EH (cell line): ENCODE measurements at places on chromosomes 2 and 18.

DNA sequence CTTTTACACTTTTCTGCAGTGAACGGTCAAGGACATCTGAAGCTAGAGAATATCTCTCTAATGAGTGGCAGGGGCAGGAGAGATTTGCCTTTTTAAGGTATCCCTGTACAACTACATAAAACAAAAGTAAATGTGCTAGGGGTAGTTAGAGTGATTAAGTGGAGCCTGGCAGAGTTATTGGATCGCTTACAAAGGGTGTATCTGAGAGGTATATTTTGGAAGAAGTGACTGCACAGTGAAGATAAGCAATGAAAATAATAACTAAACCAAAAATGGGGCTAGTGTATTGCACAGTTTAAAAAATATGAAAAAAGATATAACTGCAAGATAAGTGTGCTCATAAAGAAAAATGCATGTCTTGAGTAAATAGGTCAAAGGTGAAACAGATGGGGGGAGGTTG lies 193.5 kb upstream of the EPC2 start:
- no peak for DNase-seq

DNA sequence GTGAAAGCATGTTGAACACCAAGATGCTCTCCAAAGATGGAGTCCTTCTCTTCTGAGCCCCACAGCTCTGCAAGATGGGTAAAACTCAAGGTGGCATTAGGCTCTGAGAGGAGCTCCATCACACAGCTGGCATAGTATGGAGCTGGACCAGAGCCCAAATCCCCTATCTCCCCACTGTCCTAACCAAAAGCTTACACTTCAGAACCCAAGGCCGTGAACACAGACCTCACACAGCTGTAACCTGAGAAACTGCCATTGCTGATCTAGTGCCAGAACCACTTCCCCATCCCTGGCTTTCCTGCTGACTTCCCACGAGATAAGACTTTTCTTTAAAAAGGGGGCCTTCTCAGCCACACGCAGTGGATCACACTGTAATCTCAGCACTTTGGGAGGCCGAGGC lies 25.0 kb downstream of the TTC32 start:
- DNase-seq, result no peak

DNA sequence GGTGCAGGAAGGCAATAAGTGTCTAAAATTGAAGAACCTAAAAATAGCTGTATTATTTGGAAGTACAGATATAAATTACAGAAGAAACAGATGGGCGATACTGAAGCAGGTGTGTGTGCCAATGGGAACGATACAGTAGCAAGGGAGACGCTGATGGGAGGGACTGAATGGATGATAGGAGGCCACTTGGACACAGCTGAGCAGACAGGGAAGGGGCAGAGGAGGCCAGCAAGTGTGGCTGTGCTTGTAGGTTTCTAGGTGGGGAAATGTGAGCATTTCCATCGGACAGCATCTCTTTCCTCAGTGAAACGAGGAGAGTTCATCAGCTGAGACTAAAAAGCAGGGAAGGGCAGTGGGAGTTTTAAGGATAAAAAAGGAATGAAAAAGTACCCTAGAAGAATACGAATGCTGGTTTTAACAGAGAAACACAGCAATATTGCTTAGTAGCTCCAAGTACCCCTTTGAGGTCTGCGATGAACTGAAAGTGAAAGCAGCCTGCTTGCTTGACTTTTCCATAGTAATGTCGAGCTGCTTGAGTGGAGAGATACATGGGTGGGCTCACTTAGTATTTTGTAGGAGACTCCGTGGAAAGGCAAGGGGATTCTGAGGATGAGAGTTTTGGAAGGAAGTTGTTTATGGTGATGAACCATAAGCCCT lies 91.7 kb upstream of the EPC2 start:
- peak; percentile 17 for DNase-seq

- DNase-seq, result no peak
Measured at GRCh38 chr2:145494441-145494840, 974.5 kb upstream of the ZEB2 start.

GRCh38 chr2:151363709-151364108 lies 6.3 kb downstream of the TNFAIP6 start:
- DNase-seq, result no peak

DNA sequence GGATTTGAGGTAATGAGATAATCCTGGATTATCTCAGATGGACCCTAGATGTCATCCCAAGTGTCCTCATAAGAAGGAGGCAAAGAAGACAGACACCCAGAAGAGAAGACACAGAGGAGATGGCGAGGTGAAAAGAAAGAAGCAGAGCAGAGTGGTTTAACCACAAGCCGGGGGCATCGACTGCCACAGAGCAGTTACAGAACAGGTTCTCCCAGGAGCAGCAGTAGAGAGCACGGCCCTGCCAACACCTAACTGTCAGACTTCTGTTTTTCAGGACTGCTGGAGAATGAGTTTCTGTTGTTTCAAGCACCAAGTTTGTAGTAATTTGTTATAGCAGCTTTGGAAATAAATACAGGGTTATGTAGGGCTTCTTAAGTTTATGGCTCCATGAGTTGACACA lies 437.0 kb downstream of the THSD7B start:
- no peak for DNase-seq

DNA sequence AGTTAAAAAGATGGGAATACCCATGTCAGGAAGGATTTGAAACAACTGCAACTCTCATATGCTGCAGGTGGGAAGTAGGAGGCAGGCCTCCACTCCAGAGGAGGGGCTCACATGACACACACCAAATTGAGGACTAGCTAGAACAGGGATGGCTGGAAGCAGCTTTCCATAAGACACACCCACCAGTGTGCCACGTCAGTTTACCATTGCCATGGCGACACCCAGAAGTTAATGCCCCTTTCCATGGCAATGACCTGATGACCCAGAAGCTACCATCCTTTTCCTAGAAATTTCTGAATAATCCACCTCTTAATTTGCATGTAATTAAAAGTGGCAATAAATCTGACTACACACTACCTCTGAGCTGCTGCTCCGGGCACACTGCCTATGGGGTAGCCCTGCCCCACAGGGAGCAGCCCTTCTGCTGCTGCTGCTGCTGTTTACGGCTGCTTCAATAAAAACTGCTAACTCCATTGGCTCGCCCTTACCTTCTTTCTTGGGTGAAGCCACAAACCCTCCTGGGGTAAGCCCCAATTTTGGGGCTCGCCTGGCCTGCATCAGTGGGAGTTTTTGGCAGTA lies 89.4 kb downstream of the RRM2 start:
- DNase-seq, result no peak

- no peak for DNase-seq
Measured at GRCh38 chr2:216887138-216887537, 27.3 kb upstream of the TNP1 start.

GRCh38 chr2:54455131-54455562 lies 980 bp upstream of the SPTBN1 start:
- no peak for DNase-seq

GRCh38 chr2:194205568-194206227 lies 1451.3 kb upstream of the SLC39A10 start:
- no peak for DNase-seq

DNA sequence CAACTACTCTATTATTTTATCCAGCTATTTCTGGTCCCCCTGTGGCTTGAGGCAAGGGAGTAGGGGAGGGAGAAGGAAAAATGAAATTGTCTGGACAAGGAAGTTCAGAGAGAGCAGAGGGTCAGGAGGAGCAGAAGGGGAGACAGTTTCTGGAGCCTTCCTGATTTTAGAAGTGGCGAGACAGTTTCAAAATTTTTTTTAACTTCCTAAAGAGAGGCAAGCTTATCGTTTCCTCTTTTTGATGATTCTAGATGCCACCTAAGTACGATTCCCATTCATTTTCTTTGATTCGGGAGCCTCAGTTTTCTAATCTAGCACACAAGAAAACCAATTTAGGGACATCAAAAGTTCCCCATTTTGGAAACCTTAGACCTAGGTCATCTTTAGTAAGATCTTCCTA lies 96.9 kb upstream of the B3GNT2 start:
- no peak for DNase-seq

- DNase-seq, result no peak
Measured at GRCh38 chr2:126674075-126674744, 18.3 kb downstream of the GYPC start.

DNA sequence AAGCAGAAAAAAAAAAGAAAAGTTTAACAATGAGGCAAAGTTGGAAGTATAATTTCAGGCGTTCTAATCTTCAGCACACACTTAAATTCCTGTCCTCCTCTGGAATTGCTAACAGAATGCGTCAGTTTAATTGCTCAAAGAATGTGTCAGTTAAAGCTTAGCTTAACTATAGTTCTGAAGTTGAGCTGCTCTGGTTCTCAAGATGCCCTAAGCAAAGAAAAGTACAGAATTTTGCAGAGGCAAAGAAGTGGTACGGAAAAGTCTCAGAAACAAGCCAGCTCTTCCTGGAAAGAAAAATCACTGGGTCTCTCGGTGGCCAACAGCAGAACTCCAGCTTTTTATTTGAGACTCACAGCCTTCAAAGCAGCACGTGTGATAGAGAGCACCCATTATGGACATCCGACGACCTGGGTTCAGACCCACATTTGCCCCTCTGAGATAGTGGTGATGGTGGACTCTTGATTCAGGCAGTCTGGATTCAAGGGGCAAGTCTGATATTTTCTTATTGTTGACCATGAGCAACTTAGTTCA lies 22.2 kb upstream of the MYO3B start:
- peak; percentile 46 for DNase-seq

GRCh38 chr18:10850840-10851239 lies 298.5 kb downstream of the PIEZO2 start:
- no peak for DNase-seq
